NCI-H446 treated with DMSO at 0.1 percent for 48 hours (cell line): ENCODE measurements at places on chromosomes 5 and 9.
A peak's percentile ranks its signal among the peaks of the same experiment; 100 is the strongest.

GRCh38 chr5:137393196-137393993 is 105.7 kb downstream of the SPOCK1 start:
- DNase-seq = no peak

- no peak for DNase-seq
These were observed 82.4 kb downstream of the ZNF354C start for GRCh38 chr5:179142434-179143198.

GRCh38 chr9:98168941-98169488 is 23.4 kb downstream of the CORO2A start:
- no peak for DNase-seq

- DNase-seq = no peak
These were observed 482.2 kb downstream of the NTRK2 start for GRCh38 chr9:85151741-85152140.

GRCh38 chr9:119181561-119181960 is 187.7 kb downstream of the BRINP1 start:
- no peak for DNase-seq

- no peak for DNase-seq
These were observed 43.6 kb downstream of the B4GALT1 start for GRCh38 chr9:33123407-33124031.

DNA sequence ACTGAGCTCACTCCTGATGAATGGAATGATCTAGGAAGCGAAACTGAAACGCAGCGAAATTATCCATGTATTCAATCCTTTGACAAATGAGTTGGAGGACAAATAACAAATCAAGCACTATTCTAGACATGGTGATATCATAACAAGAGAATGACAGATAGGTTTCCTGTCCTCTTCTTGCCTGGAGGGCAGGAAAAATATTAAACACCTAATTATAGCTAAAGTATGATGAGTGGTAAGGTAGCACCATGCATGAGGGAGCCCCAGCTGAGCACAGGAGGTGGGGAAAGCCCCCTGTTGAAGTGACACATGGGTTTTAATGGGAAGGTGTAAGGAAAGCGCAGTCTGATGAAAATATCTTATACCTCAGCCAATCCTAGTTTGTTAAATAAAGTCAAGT is 225.2 kb downstream of the NPR3 start:
- no peak for DNase-seq

DNA sequence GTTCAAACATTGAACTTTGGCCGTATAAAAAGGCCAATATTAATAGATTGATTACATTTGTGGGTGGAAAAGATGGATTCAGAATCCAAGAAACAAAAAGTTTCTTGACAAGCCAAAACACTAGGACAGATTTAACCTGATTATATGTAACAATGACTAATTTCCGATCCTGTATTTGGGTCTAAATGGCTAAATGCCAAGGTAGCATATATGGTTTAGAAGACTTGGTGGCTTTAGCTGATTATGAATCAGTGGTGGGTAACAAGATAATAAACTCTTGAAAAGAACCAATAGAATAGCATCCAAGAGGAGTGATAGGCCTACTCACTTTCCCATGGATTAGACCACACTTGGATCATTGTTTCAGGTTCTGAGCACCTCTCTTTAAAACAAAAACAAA is 21.8 kb upstream of the ANP32B start:
- no peak for DNase-seq

- DNase-seq = no peak
These were observed 14.7 kb upstream of the UBAC1 start for GRCh38 chr9:135975834-135976233.

DNA sequence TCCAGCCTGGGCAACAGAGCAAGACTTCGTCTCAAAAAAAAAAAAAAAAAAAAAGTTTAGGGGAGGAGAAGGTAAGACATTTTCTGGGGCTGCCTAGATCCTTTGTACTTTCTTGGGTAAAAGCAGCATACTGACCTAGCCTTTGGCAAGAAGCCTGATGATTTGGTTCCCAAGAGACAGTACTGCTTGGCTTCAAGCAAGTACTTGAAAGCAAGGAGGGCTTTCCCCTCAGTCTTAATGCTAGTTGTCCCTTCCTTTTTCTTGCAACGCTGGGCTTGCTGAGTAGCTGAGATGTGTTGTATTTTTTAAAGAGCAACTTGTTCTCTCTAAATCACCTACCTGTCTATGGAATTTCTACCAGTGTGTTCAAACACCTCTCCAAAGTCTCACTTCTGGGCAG is 76.2 kb downstream of the INSYN2B start:
- no peak for DNase-seq

- no peak for DNase-seq
These were observed 6.0 kb upstream of the AQP3 start for GRCh38 chr9:33453286-33453860.

GRCh38 chr5:157471709-157472108 is 11.7 kb downstream of the NIPAL4 start:
- no peak for DNase-seq

DNA sequence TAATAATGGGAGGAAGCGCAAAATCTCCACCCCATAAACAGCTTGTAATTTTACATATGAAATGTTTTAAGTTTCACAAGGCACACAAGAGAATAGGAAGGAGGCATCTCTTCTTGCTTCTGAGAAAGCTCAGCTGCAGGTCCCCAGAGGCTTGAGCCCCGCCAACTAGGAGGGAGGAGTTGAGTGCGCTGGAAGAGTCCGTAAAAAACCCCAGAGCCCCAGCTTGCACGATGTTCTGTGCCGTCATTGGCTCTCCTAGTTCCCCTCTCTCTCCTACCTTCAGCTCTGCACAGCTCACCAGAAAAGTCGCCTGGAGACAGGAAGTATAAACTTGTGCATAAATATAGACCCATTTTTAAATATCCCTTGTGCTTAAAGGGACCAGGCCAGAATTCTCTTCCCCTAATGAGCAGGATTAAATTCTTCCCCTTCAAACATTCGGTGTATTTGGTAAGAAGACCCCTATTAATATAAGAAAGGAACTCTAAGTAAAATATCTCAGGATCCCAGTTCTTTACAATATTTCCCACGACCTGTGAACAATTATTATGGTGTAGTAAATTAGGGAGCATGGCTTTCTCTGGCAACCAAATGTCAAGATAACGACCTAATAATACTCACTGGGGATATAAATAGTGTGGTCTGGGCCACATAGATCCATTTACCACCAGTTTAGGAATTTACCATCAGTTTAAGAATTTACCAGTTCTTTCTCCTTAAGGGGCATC is 13.7 kb downstream of the GLRX start:
- no peak for DNase-seq

GRCh38 chr9:131072107-131072870 is 24.0 kb upstream of the AIF1L start:
- no peak for DNase-seq

GRCh38 chr5:138725153-138725817 is 27.9 kb upstream of the CTNNA1 start:
- DNase-seq = peak; percentile 77

- no peak for DNase-seq
These were observed 1.2 kb downstream of the NIPSNAP3B start for GRCh38 chr9:104765138-104765537.

GRCh38 chr9:131473891-131474290 is 28.8 kb upstream of the POMT1 start:
- DNase-seq = no peak

DNA sequence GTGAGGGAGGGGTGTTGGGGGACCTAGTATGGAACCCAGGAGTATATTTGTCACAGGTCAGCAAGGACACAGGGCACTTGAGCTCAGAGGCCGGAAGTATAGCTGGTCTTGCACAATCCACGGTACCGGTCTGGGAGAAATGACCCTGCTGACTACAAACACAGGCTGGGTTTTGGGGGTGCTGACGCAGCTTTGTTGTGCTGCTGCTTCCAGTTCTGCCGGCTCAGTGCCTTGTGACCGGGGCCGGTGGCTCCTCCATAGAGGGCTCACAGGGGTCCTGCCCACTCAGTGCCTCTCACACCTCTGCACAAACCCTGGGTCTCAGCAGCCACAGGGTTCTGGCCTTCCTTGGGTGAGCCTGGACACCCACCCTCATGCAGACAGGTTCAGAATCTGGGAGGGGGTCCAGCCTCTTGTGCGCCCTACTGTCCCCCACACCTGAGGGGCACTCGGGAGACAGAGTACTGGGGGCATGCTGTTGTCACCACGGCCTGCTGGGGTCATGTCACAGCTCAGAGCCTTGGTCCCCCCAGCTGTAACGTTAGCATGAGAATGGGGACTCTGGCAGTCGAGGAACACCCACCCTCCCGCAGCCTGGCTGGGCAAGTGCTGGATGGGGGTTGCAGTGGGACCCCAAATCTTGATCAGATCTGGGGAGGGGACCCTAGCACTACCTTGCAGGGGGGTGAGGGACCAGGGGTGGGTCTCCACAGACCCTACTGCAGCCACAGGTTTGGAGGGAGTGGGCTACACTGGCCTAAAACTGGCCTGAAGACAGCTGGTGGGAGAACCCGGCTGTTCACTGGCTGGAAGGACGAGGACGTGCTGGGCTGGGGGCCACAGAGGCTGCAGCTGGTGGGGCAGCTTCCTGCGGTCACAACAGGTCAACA is 17.7 kb downstream of the NINJ1 start:
- no peak for DNase-seq

- DNase-seq = no peak
These were observed 678 bp downstream of the SLC2A6 start for GRCh38 chr9:133477992-133478850.

DNA sequence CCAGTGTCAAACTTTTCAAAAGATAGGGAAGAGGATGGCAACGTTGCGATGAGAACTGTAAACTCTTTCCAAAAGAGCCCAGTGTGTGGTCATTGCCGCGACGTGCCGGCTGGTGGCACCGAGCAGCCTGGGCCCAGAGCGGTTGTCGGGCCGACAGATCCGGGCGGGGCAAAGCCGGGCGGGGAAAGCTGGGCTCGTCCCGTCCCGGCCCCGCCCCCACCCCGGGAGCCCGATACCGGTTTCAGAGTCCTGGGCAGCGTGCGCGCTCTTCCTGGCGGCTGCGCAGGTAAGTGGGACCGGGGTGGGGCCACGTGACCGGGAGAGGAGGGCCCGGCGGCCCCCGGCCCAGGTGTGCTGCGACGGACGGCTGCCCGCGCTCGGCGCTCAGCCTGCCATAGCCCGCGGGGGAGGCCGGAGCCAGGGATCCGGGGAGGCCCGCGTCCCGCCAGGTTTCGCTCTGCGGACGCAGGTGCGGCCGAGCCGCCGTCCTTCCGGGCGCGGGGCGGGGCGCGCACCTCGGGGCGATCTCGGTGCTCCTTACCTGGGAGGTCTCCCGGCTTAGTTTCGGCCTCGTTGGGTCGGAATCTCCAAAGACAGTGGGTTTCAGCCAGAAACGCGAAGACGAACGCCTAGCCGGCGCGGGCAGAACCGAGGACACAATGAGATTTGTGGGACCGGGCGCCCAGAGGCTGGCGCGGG is at the start of gene MARVELD2:
Gene MARVELD2 (plus strand): TSS at position 232 of the 699 bp plus-strand sequence. CDS start 4,270 bp downstream, outside the sequence.
- no peak for DNase-seq

- no peak for DNase-seq
These were observed 6.9 kb downstream of the TNFSF15 start for GRCh38 chr9:114798780-114799427.

DNA sequence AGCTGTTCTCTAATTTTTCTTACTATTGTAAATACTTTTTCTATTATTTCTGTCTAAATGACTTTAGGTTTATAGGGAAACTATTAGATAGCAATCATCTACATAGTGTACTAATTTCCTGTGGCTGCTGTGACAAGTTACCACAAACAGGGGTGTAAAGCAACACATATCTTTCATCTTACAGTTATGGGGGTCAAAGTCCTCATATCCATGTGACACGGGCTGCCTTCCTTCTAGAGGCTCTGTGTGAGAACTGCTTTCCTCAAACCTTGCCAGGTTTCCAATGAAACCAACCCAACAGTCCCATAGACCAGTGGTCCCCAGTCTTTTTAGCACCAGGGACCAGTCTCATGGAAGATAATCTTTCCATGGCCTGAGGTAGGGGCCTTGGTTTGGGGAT is 189.1 kb downstream of the ROR2 start:
- no peak for DNase-seq

DNA sequence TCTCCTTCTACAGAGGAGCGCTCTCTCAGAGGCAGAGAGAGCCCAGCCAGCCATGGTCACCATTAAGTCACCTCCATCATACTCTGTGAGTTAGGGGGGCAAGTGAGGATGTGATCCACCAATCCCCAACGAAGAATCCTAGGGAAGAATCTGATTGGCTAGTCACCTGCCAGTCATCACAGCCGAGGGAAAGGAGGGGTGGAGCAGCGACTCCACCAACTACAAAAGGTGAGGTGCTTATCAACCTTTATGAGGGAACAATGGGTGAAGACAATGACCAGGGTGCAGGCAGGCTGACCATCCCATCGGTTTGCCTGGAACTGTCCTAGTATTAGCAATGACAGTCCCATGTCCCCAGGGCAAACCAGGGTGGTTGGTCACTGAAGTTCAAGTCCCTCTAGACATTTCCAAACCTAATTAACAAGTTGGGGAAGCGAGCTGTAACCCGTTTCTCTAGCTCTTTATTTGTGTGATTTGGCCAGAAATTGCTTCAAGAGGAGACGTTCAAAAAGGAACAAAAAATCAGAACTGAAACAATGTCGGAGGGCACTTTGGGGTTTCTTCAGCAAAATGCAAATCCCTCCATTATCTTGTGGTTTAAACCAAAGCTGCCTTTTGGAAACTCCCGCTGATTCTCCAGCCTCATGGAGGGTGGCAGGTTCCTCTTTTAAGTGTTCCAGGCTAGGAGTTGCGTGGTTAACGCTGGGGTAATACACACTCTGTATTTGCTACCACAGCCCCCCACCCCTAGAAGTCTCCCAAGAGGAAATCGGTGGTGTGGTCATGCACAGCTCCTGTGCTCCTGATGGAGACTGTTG is 18.8 kb upstream of the FCN1 start:
- no peak for DNase-seq

DNA sequence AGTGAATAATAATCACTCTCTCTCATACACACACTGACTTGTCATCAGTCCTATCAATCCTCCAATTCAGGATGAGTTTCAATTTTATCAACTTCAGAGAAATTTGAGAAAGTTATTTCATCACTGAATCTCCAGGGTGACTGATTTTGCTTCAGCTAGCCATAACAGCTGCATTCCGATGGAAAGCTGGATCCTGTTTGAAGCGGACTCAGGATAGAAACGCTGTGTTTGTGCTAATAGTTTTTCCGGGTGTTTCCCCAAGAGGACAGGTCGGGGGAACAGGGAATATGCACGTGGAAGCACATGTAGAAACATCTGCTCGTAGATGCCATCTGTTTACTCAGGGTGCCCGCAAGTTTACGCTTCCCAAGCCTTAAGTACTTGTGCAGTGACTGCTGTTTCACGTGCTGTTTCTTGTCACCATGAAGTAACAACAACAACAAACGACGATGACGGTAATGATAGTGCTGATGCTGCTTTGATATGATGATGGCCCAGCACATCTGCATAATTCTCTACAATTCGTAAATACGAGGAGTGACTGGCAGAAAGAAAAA is 263.7 kb upstream of the DAPK1 start:
- DNase-seq = no peak
